ENCODE measurements at places on chromosomes 12 and 14.

GRCh38 chr14:53316504-53316903 lies 163.4 kb upstream of the DDHD1 start:
- no peak for DNase-seq

DNA sequence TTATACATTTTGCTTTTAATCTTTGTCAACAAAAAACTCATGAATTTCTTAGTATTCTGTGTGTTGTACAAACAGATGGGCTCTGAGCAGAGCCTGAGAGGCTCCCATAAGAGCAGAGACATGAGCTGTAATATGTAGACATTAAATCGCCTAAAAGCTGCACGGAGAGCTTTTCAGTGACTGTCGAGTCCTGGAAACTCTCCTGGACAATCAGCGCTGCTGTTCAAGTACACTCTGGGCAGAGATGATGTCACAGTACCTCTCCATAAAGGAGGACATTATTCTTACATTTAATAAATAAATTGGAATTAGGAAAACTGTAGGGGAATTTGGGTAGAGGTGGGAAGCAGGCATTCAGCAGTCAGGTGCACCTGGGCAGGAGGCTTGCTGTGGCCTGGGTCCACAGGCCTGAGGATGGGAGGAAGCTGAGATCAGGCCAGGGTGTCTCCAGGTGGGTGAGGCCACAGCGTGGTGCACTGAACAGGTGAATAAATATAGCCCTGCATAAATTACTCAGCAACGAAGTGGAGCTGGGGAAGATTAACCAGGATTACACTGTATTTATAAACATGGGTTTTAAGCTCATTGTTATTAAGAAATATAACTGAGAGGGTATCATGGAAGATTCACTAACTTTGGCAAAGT lies 13.3 kb upstream of the TCL1A start:
- no peak for DNase-seq

DNA sequence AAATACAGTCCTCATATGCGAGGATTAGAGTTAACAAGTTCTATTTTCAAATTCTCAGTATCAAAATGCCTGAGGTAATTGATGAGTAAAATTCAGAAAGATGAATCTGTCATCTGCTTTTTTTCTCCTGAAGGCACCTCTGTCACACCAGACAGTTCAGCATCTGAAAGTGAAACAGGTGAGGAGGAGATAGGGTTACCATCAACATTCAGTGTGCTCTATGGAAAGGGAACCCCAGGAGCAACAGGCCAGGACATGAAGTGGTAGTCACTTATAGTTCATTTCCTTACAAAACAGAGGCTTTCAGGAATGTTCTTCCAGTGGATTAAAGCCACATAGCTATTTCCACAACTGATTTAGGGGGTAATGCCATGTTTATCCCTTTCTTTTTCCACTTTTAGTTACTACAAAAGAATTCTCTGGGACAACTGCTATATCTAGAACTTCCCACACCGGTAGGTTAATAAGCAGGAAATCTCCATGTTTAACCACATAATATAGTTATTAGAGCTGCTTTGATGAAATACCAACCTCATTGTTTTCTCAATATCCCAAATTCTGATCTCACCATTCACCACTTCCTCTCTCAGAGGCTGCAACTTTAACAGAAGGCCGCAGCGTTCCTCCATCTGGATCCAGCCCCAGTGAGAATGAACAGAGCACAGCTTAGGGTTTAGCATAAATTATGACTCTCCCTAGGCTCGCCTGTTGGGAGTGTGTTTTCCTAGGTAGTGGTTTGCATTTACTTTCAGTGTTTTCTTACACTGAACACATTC lies 177.0 kb upstream of the CNTN1 start:
- DNase-seq, result no peak

- no peak for DNase-seq
Observed at GRCh38 chr12:104490850-104491249, 34.1 kb downstream of the CHST11 start.

DNA sequence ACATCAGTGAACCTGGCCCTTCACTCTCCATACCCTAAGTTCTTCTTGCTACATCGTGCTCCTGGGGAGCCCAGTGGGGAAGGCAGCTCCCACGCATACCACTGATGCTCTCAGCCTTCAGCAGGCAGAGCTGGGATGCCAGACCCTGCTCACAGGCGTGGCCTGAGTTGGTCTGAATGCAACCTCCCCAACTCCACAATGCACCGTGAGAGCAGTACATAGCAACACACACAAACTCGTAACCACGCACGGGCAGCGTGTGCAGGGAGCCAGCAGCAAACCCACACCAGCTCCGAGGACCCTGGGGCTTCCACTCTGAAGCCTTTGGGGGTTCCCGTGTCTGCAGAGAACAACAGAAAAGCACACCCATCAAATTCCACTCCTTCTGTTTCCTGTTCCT lies 37.3 kb downstream of the ANO2 start:
- no peak for DNase-seq

- DNase-seq, result no peak
Observed at GRCh38 chr12:17470460-17470859, 619.5 kb downstream of the RERGL start.

DNA sequence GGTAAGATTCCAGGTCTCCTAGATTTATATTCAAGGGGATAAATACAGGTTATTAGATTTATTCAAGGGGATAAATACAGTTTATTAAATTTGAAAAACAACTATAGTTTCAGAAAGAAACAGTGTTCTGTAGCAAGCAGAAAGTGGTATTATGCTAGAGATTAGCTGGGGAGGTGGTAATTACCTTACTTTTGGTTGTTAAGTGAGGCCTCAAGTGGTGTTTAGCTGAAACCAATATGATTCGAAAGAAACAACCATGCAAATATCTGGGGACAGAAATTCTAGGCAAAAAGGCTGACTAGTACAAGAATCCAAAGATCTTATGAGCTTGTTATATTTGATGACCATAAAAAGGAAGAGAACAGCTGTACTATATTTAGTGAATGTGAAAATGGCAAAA lies 6.2 kb downstream of the OR4N5 start:
- no peak for DNase-seq

GRCh38 chr12:56593909-56594621 lies 36.1 kb downstream of the BAZ2A start:
- DNase-seq, result peak; percentile 67

DNA sequence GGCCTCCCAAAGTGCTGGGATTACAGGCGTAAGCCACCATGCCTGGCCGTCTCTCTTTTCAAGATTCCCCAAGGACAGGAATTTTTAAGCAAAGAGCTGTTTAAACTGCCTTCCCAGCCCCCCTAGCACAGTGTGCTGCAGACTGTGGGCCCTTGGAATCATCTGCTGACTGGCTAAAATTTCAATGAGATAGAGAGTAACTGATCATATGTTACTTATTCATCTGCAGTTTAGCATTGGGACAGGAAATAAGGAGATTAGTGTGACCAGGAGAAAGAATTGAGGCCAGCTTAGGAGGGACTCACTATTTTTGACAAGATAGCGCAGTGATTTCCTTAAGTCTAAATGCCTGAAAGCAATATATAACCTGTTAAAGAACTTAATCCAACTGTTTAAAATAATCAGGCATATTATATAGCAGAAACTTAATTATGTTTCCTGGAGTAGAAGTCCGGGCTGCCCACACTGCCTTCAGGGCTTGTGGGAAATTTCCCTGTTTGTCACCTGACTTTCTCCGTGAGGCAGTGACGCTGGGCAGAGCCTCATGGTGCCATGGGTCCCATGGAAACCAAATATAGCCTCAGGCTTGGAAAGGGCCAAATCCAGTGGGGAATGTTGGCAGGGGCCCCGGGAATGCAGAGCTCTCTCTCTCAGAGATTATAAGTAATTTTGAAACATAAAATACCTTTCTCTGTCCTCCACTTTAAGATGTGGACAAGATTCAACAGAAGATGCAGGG lies 22.8 kb upstream of the CEBPE start:
- DNase-seq, result no peak

- DNase-seq, result no peak
Observed at GRCh38 chr14:104926619-104927431, 2.1 kb downstream of the PLD4 start.

DNA sequence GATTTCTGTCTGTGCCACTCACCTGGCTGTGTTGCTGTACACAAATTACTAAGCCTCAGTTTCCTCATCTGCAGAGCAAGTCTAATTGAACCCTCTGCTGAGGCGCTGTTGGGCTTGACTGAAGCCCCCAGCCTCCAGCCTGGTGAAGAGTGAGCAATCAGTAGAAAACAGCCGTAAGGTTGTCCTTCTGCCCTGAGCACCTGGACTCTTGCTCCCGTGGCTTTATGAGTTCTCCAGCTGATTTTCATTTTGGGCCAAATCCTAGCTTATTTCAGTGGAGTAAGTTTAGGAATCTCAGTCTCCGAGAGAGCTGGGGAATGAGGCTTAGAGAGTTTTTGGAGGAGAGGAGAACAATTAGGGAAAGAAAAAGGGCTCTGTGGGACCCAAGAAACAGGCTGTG lies 133.9 kb upstream of the EVL start:
- DNase-seq, result no peak

- no peak for DNase-seq
Observed at GRCh38 chr12:60176891-60177290, 581.1 kb downstream of the SLC16A7 start.

DNA sequence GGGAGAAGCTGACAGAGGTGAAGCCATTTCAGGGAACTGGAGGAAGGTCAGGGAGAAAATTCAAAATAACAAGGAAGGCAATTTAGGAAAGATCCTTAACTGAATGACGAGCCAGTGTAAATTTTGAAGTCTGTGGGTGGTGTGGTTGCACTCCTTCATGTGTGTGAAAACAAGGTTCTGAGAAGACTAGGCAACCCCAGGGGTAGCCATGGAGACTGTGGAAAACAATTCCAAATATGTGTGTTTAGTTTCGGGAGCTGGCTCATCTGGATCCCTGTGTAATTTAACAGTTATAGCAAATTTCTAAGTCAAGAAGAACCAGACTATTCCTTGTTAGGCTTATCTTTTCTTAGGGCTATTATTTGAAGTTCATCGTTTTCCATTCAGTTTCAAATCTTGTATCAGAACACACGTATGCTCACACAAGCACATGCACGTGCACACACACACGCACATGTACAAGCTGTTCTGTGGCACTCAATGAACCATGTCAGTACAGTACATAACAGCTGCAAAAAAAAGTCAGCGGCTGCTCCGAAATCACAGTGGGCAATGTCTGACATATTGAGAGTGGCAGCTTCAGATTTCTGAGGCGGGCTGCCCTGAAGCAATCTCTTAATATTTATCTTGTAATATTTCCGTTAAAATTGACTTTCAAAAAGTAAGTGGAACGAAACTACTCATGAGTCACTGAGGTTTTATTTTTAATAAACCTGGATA lies 411.2 kb downstream of the AEBP2 start:
- no peak for DNase-seq

GRCh38 chr12:117064596-117064995 lies 34.6 kb downstream of the TESC start:
- no peak for DNase-seq

- DNase-seq, result no peak
Observed at GRCh38 chr14:42931308-42931707, 1324.6 kb downstream of the LRFN5 start.

DNA sequence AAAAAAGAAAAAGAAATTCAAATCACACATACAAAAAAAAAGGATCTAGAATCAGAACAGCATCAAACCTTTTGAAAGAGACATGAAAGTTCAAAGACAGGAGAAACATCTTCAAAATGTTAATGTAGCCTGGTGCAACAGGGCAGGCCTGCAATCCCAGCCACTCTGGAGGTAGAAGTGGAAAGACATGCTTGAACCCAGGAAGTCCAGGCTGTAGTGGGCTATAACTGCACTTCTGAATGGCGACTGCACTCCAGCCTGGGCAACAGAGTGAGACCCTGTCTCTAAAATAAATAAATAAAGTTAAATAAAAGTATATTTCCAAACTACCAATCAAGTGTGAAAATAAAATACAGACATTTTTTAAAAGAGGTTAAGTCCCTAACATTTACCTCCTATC lies 18.7 kb upstream of the AP4S1 start:
- DNase-seq, result no peak

DNA sequence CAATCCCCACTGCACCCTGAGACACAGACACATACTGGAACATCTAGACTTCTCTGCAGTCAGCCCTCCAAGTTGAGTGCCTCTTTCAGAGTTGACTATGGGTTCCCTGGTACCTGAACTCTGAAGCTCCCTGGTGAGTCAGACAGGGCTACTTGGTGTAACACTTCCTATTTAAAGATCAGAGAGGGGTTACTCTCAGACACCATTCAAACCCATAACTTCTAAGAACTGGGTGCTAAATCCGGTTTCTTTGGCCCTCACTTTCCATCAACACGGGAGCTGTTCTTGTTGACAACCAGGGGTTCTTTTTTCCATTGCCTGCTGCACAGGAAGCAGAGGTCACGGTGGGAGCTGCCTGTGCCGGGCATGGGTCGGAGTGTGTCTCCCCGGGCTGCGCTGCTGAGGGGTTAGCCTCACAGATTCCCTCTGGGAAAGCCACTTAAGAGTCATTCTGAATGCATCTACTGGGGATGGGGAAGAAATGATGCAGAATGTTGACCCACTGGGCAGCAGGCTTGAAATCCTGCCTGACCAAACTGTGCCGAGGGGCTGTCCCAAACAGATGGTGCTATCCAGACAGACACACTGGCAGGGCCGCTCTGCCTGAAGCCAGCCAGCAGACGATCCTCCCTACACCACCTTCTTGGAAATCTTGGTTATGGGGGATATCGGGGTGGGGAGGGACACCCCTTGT lies 74.1 kb downstream of the PITPNM2 start:
- peak; percentile 53 for DNase-seq

GRCh38 chr12:124030008-124030407 lies 57.0 kb downstream of the ZNF664 start:
- DNase-seq, result no peak

DNA sequence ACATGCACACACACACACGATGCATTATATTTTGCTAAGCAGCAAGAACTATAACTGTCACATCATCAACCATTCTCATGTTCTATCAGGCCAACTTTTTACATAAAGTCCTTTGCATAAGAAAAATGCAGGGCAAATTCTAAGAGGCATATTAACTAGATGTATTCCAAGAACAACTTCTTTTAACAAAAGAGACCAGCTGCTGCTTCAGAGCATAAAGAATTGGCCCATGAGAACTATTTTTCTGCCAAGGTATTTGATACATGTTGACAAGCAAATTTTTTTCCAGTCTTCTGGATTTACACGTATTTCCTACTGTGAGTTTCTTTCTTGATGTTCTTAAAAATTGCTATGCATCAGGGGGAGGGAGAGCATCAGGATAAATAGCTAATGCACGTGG lies 27.2 kb downstream of the GLT8D2 start:
- DNase-seq, result no peak

DNA sequence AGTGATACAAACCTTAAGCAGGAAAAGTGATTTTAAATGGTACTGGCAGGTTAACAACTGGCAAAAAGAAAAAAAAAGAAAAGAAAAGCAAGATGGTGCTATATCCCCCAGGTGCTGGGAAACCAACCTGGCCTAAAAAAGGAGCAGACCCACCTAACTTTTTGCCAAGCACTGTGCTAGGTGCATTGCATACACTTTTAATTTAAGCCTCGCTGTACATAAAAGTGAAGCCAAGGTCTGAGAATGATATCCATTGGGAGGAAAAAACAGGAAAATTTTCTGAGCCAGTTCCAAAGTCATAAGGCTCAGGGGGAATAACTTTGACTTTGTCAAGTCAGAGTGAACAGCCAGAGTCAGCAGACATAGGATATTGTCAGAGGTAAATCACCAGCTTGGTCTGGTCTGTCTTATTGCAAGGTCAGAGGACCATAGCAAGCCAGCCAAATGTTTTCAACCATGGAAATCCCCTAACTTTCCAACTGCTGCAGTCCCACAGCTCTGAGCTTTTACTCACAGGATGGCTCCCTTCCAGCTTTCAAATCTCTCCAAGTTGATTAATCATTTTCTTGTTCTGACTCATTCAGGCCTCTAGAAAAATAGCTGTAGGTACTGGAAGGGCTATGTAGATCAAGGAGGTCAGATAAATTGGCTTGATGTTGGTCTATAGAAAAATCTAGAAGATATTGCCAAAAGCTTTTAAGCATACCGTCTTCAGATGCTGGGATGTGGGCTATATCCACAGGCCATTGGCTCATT lies 412.9 kb downstream of the RAD51B start:
- no peak for DNase-seq
